ENCODE measurements at places on chromosomes 16 and 17.

DNA sequence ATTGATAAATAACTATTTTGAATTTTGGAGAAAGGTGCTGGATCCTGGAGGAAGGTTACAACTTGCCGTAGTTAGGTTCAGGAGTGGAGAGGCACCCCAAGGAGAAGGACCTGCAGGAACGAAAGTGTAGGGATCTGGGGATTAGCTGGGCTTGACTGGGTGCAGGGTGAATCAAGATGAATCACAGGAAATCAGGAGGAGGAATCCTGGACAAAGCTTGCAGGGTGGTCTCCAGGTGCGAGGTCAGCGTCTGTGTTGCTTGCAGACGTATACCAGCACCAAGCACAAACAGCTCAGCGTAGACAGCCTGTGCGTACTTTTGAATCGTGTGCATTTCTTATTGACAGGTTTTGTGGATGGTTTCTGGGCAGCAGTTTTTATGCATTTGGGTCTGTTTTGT is 144.3 kb downstream of the MSI2 start:
- DNase-seq, result no peak

DNA sequence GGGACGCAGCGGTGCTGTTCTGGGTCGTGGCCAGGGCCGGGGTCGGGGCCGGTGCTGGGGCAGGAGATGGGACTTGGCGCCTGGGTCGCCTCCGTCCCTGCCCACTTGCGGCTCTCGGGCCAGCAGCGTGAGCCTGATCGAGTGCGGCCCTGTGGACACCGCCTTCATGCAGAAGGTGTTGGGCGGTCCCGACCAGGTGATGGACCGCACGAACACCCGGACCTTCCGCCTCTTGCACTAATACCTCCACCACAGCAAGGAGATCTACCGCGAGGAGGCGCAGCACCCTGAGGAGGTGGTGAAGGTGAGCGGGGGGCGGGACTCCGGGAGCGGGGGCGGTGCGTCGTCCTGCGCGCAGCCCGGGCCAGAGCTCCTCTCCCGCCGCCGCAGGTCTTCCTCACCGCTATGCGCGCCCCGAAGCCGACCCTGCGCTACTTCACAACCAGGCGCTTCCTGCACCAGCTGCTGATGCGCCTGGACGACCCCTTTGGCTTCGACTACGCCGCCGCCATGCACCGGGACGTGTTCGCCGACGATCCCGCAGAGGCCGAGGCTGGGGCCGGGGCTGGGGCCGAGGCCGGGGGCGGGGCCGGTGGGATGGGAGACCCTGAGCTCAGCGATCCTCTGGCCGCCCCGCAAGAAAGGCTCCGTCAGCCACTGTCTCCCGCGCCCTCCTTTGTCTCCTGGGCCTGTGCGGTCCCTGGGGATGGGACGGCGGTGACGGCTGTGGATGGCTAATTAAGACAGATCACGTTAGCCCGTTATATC is 4.5 kb upstream of the HSD17B1 start:
- DNase-seq, result no peak

GRCh38 chr17:35189291-35189690 is 4.9 kb downstream of the SLC35G3 start:
- no peak for DNase-seq

GRCh38 chr16:79339863-79340262 is 260.7 kb downstream of the MAF start:
- no peak for DNase-seq

GRCh38 chr17:41530062-41531048 is 2.2 kb upstream of the KRT19 start:
- DNase-seq, result peak; percentile 61

DNA sequence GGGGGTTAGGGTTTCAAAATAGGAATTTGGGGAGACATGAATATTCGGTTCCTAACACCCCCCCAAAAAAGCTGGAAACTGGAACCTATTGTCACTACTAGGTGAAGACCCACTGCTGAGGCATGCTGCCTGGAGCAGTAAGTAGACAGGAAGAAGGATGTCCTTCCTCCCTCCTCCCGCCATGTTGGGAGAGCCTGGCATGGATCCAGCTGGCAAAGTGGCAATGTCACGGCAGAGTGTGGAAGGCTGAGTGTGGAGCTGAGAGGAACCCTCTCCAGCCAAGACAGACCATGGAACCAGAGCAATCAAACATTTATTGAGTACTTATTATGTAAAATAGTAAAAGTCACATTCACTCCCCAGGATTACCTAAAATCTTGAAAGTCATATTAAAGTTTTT is 49.0 kb downstream of the CCDC182 start:
- no peak for DNase-seq

DNA sequence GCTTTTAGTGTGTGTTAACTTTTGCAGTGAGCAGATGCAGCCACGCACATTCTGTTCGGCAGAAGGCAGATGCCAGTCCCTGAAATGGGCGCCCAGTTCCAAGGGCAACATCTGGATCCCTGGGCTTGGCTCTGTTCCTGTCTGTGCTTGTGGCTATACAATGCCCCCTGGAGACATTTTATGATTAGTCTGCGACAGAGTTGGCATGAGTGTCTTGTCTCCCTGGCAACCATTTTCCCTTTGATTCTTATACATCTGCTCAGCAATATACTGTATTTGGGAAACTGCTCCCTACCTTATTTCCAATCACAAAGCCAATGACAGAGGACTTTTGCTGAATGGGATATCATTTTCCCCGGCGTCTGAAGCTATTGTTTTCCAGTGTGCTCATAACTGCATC is 1629.5 kb upstream of the GOT2 start:
- DNase-seq, result no peak

- DNase-seq, result no peak
These were observed 5.9 kb downstream of the KSR1 start for GRCh38 chr17:27462149-27462548.

GRCh38 chr16:53415504-53415903 is 18.8 kb upstream of the RBL2 start:
- no peak for DNase-seq

DNA sequence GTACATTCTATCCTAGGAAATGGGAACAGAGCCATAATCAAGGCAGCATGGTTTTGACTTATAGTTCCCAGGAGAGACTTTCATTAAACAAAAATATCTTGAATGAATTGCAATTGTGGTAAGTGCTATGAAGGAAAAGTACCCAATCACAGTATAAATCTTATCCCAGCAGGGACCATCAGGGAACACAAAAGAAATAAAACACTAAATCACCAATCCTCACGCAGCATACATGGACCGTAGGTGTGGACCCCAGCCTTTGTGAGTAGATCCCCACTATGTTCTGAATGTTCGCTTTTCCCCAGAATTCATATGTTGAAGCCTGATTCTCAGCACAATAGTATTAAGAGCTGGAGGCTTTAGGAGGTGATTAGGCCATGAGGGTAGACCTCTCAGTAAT is 925.0 kb upstream of the RBFOX1 start:
- no peak for DNase-seq

- DNase-seq, result no peak
These were observed 3.0 kb upstream of the CCL1 start for GRCh38 chr17:34366010-34366409.

- DNase-seq, result no peak
These were observed 471 bp downstream of the PARD6A start for GRCh38 chr16:67661101-67661761.

- no peak for DNase-seq
These were observed 789 bp upstream of the CTRL start for GRCh38 chr16:67932462-67932840.
